ENCODE measurements at places on chromosomes 2 and 18.

- no peak for DNase-seq
Measured at GRCh38 chr18:23683671-23684070, 5.6 kb upstream of the LAMA3 start.

- no peak for DNase-seq
Measured at GRCh38 chr2:198102856-198103255, 298.5 kb downstream of the PLCL1 start.

DNA sequence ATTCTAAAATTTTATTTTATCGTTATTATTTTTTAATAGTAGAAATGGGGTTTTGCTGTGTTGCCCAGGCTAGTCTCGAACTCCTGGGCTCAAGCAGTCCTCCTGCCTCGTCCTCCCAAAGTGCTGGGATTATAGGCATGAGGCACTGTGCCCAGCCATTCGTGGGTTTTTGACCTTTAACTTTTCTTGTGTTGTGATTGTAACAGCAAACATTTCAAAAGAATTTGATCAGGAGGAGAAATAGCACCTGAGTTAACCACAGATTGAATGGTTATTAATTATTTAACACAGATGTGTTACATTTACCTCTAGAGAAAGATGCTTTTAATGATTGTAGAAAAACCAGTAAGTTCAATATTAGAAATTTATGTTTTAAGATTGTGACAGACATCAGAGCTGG, 132.0 kb downstream of the HAUS1 start:
- no peak for DNase-seq

GRCh38 chr2:40371525-40372282, 80.2 kb downstream of the SLC8A1 start:
- peak; percentile 49 for DNase-seq

DNA sequence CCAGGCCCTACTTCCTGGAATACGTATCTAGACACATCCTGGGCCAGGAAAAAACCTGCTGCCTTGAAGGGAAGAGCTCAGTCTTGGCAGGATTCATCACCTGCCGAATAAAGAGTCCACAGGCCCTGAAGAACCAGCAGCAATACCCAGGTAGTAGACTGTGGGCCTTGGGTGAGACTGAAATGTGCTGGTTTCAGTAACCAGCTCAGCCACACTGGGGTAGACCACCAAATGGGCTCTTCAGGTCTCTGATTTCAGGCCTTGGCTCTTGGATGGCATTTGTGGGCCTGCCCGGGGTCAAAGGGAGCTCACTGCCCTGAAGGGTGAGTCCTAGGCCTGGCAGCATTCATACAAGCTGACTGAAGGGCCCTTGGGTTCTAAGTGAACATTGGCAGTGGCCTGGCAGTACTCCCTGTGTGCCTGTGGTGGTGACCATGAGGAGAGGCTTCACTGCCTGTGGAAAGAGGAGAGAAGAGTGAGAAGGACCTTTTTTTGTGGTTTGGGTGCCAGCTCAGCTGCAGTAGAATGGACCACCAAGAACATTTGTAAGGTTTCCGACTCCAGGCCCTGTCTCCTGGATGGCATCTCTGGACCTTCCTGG, 175.1 kb downstream of the ANKRD30B start:
- no peak for DNase-seq
